NCI-H1105 treated with DMSO at 0.1 percent for 48 hours (cell line): ENCODE measurements at places on chromosomes 16 and 17.

- no peak for DNase-seq
Observed at GRCh38 chr16:65538976-65539375, 417.1 kb upstream of the CDH11 start.

DNA sequence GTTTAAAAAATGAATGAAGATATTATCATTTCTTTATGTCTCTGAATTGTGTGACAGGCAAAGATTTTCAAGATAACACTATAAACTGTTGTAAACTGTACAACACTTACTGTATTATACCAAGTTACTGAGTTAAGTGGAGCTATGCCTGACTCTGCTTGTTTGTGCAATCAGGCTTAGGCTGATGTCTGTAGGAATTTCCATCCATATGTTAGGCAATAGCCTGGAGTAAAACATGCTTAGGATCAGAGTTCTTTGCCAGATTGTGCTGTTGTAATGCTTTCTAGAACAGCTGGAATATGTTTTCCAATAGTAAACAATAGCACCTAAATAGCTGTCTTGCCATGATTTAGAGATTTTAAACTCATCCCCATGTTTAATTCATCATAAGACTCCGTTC, 1496.7 kb downstream of the CDH11 start:
- DNase-seq, result no peak

DNA sequence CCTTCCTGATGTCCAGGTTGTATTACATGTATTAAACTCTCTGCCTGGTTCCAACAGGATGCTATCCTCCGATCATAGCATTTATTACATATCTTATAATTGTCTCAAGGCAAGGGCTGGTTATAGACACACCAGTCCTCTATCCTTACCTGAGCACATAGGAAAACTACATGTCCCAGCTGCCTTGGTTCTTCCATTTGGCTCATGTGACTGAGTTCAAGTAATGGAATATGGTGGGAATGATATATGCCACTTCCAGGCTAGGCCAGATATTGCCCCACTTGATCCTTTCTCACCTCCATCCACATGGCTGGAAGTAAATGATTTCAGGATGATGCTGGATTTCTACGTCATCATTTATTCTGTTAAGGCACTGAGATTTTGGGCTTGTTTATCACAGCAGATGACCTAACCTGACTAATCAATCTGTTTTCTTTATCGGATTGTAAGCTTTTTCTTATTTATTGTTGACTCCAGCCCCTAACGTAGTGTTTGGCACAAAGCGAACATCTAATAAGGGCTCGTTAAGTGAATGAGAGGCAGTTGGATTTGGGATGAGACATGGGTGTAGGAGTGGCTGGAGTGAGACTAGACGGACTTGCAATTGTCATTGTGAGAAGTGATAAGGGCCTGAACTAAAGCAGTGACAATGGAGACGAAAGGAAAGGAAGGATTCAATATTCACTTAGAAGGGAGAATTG, 8.2 kb upstream of the SHISA9 start:
- DNase-seq, result no peak

DNA sequence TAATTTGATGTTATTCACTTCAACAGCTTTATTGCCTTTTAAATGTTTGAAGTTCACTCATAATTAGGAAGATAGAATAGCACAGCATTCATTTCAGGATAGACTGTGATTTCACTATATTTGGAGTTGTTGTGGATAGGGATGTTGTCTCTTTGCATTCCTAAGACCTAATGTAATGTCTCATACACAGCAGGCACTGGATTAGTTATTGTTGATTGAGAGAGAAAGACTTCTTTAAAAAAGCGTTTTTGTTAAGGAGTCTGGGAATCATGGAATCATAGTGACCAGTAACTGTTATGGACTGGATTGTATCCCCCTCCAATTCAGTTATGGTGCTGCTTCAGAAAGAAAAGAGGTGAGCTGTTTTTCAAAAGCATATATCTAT, 122.0 kb downstream of the USP22 start:
- no peak for DNase-seq

GRCh38 chr16:56776562-56776961, 46.6 kb downstream of the NUP93 start:
- DNase-seq, result peak; percentile 9

DNA sequence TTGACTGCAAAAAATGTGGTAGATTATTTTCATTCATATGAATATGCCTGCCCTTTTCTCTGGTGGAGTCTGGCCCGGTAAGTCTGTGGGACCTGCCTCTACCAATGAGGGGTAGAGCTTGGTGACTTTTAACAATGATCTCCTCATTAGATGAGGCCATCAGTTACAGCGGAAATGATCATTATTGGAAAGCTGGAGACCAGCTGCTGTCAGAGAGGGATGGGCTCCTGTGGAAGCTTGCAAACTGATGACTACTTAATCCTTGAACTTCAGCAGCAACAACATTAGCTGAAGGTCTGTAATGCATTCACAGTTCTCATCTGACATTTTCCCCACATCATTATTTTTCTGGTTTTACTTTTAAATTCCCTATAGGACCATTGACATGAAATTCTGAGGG, 194.1 kb downstream of the CDH13 start:
- DNase-seq, result no peak

DNA sequence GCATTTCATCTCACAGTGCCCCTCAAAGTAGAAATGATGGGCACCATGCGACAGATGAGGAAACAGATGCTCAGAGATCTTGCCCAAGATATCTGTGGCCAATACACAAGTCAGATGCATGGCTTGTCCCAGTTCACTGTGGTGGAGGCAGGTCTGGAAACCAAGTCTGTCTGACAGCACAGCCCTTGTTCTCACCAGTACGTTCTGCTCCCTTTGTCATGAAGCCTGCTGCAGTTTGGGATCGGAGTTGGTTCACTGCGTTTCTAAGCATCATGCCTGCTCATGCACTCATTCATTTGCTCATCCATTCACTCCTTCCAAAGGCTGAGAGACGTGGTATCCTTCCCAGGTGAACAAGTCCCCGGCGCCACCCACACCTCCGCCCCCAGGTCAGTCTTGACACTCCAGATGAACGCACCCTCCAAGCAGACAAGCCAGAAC, 27.2 kb upstream of the MEAK7 start:
- no peak for DNase-seq
